Liver (tissue), 10 donors: ENCODE measurements at places on chromosomes 12 and 14. TPM values are rescaled to one million over a fixed set of nuclear protein-coding genes. Genes with fewer than 3 reads are reported as not detected.

The CPNE6 gene
- total RNA-seq = not detected

GRCh38 chr14:68160779-68161546 lies 341.4 kb downstream of the RAD51B start:
- H3K4me1 ChIP-seq = peaks cover 33% of the 10 kb centered on the region
- H3K36me3 ChIP-seq = no peaks in the 10 kb centered on the region
- DNase-seq = no peak
- no peak overlapping the region for H3K27ac ChIP-seq

GRCh38 chr12:115507951-115508722 lies 769.4 kb downstream of the MED13L start:
- no peaks in the 10 kb centered on the region for H3K36me3 ChIP-seq
- H3K27ac ChIP-seq = no peak overlapping the region
- no peaks in the 10 kb centered on the region for H3K4me1 ChIP-seq
- DNase-seq = no peak

DNA sequence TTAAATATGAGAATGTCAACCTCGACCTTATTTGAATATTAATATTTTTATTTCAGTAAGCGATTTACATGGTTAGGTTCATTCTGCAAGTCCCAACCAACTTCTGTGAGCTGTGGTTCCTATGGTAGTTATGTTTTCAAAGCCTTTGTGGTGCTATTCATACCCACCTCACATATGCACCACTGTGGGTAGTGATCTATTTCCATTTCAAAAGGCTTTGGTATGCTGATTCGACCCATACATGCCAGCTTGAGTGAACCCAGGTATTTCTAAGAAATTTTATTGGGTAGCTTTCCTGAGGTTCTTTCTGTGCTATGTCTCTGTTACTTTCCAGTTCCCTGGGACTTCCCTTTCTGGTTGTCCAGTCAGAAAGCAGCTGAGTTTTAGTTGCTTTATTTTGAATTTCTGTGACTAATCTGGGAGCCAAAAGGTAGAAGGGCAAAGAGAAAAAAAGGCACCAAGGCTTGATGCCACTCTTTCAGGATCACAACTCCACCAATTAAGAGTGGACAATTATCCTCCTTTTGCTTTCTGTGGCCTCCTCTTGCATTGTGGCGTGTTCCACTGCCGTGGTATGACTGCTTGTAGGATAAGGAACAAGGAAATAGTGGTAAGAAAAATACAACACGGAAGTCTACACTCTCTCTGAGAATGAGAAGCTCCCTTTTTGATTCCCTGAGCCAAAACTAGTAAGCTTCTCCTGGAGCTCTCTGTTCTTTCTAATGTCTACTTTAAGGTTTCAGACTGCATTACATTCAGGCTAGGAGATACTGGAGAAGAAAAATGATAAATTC lies 729.1 kb downstream of the NOVA1 start:
- no peak overlapping the region for H3K4me3 ChIP-seq
- H3K36me3 ChIP-seq = no peaks in the 10 kb centered on the region
- no peaks in the 10 kb centered on the region for H3K4me1 ChIP-seq
- H3K27me3 ChIP-seq = no peaks in the 10 kb centered on the region

GRCh38 chr12:77047341-77048109 lies 17.8 kb downstream of the E2F7 start:
- H3K4me3 ChIP-seq = no peak overlapping the region
- no peak for DNase-seq
- H3K27ac ChIP-seq = no peak overlapping the region
- no peaks in the 10 kb centered on the region for H3K36me3 ChIP-seq
- no peaks in the 10 kb centered on the region for H3K27me3 ChIP-seq
- no peaks in the 10 kb centered on the region for H3K4me1 ChIP-seq

DNA sequence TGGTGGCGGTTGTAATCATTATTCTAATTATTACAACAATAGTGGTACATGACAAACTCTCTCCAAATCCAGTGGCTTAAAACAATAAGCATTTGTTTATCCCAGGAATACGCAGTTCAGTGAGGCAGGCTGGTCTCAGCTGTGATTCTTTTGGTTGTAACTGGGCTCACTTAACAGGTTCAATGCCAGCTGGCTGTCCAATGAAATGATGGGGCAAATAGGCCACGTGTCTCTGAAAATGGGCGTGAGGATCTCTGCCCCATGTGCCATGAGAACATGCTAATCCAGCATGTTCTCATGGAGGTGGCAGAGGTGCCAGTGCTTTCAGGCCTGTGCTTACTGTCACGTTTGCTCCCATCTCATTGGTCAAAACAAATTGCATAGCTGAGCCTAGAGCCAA lies 73.1 kb upstream of the CLMN start:
- no peaks in the 10 kb centered on the region for H3K27me3 ChIP-seq
- no peaks in the 10 kb centered on the region for H3K4me1 ChIP-seq
- no peak for DNase-seq
- no peak overlapping the region for H3K4me3 ChIP-seq
